ENCODE measurements at places on chromosomes 7 and 10.

DNA sequence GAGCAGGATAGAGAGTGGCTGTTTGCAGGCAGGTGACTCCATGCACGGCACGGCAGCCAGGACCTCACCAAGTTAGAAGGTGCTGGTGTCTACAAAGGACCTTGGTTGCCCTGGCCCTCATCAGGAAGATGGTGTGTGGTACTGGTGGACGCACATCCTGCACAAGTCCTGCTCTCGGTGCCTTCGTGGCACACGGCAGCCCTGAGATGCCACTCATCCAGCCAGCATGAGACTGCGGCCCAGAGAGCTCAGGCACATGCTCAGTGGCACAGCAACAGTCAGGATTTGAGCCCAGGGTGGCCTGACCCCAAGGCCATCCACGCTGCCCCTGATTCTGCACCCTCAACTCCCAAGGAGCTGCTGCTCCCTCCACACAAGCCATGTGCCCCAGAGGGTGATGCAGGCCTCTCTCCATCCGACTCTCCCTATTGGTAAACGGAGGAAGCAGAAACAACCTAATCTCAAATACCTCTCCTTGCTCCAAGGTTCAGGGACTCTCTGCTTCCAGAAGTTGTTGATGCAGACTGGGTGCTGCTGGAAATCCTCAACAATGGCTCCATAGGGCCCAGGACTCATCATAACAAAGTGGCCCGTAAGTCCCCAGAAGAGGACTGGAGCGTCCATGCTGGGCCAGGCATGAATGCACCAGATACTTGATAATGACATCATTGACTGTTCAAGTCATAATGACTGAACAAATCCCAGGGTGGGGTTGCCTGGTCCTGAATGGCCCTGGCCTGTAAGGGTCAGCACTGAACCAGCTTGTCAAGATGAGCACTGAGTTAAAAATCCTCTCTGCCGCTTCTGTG lies 93.6 kb downstream of the ARHGAP22 start:
- DNase-seq, result no peak

DNA sequence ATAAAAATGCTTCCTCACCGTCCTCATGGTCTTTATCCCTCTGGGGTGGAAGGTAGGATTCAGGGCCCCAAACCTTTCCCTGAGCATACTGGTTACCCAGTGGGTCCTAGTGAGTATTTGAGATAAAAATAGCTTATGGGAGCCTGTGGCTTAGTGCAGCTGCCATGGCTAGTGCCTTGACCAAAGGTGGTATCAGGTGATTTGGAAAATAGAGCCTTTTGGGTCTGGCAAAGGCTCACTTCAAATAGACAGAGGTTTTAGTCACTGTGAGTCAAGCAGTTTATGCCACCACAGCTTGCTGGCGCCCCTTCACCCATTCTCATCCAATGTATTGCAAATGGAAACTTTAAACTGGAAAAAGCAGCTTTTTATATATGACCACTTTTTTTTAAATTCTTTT lies 30.4 kb downstream of the PLAU start:
- DNase-seq, result no peak

- DNase-seq, result no peak
Observed at GRCh38 chr7:95059842-95060313, 152.5 kb downstream of the PPP1R9A start.

GRCh38 chr10:96596422-96597407 lies 9.9 kb upstream of the TM9SF3 start:
- DNase-seq, result no peak

DNA sequence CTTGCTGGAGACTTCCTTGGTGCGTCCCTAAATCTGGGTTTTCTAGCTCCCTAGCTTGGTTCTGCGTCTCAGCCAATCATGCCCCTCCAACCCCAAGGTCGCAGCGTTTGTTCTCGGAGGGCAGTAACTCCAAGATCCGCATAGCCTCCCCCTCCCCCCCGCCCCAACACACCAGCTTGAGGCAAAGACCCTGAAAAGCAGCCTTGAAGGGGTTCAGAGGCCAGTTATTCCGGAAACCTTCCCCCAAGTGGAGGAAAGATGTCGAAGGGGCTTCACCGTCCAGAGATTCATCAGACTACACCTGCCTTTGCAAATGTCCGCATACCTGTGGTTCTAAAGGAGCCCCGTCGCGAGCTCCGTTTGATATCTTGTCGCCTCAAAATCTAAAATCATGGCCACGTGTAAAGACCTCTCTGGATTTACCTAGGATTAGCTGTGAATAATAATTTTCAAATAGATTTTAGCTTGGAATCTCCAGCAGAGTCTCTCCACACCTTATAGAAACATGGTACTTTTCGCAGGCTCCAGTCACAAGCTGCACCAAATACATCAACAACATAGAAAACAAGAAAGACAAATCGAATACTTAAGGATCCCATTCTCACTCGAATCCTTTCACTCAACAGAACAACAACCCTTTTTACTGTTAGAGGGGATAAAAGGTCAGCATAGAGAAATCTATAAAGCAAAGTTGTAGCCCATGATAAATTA lies 7.9 kb downstream of the DLX6 start:
- no peak for DNase-seq

DNA sequence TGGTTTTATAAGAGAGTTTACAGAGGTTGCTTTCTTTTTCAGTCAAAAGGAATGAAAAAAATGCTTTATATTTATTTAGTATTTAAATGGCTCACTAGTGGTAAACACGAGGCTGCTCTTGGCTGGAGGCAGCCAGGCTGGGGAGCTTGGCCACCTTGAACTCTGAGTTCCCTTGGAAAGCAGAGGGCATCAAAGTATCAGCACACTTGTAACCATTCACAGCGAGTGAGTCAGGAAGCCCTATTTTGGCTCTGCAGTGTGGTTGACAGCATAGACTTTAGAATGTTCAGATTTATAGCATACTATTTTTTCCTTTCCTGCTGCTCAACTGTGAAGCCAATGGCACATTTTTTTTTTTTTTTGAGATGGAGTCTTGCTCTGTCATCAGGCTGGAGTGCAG lies 51.6 kb downstream of the CYCS start:
- no peak for DNase-seq

DNA sequence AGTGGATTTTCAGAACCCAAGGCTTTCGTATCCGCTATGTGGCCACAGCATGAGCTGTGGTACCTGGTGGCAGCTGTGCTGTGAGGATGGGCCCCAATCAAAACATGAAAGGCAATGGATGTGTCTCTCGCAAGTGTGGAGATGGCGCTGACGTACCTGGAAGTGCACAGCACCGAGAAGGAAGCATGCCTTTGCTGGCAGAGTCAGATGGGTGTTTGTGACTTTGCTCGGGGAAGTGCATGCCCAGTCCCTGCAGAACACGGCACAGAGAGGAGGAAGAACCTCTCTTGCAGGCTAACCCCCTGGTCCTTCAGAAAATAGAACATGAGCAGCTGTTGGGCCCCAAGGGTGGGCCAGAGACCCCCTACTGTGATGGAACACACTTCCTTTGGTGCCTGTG lies 654.1 kb upstream of the ZWINT start:
- DNase-seq, result no peak

- no peak for DNase-seq
Observed at GRCh38 chr7:73716318-73716890, 3.1 kb downstream of the STX1A start.

DNA sequence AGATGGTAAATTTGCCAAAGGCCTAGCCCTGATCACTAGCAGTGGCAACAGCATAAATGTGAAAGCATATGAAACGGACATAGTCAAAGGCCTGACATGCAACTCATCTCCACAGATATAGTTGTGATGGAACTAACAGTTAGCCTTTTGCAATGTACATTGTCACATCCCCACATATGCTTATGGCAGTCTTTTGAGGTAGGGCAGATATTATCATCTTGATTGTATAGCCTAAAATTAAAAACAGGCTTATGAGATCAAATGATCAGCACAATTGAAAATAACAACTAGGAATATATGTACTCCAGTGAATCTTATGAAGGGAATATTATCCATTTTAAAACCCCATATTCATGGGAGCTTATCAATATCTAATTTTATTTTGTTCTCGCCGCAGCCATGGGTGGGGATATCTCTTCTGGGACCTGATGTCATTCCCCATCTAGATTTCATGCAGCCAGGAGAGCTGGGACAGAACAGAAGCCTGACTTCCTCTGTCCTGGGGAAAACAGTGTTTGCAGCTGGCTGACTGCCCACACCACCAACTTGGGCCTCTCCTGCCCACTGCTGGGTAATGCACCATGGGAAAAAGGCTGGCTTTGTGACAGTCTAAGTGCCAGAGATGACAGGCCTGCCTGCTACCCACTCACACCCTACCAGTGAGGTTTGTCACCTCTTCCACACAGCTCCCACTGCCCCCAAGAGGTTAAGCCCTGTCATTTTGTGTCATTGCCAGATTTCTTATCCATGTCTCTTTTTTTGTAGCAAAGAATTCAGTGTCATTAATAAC lies 180.2 kb upstream of the FZD1 start:
- no peak for DNase-seq

DNA sequence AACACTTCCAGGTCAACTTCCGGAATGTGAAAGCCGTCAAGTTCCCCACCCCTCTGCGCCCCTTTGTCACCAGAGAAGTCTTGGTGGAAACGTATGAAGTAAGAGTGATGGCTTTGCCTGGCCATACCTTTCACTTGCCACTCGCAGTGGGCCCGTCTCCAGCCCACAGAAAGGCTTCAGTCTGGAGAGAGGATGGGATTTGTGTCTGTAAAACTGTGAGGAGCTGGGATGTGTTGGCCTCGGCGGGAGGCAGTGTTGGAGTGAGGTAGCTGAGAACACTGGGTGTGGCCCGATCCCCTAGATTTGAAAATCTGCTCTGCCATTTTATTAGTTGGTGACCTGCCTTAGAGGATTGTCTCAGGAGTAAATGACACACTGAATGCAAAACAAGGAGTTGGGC lies 6.4 kb downstream of the ADCK2 start:
- DNase-seq, result no peak

DNA sequence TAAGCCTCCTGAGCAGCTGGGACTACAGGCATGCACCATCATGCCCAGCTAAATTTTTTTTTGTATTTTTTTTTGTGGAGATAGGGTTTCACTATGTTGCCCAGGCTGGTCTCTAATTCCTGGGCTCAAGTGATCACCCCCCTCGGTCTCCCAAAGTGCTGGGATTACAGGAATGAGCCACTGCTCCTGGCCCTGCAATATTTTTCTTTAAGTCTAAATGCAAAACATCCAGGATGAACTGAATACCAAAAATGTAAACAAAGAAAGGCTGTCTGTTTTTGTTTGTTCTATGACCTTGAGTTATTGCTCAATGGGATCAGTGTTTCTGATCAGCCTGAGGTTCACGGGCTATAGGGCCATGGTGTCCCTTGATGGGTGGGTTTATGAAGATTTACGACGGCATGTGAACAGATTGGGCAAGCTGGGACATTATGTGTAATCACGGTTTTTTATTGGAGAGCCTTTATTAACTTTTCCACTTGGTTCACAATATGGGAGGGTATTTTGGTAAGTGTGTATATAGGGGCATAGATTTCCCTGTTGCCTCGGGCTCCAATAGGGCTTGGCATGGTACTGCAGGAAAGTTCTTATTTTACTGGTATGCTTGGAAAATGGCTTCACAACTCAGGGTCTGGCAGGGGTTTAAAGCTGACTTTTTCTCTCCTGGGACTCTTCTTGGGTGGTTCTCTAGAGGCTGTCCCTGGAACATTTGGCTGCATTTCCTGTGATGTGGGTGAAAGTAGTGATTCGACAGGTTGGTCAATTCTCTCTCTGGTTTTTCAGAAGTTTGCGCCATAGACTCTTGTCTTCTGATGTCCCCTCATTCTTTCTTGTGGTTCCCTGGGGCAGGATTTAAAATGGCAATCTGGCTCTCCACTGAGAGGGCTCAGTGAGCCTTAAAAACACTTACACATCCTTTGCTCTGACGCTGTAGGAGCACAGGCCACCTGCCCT lies 41.6 kb downstream of the MRPS33 start:
- DNase-seq, result no peak

- DNase-seq, result no peak
Observed at GRCh38 chr10:35611750-35612149, 6.6 kb downstream of the GJD4 start.

GRCh38 chr10:122494833-122495232 lies 33.5 kb downstream of the HTRA1 start:
- DNase-seq, result no peak

DNA sequence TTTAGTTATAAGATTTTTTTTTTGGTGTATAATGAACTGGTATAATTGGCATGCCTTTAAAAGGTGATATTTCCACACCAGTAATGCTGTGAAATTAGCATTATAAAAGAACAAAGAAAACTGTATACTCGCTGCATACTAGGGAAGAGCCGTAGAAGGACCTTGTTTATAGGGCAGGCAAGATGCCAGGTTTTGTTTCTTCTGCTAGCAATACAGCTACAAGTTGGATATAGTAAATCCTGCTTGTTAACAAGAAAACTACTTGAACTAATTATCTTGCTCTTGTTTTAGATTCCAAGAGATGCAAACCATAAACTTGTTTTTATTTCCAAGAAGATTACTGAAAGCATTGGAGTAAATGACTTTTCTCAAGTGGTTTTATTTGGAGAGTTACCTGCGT lies 1.9 kb downstream of the DNAH11 start:
- no peak for DNase-seq

GRCh38 chr7:97401398-97401797 lies 283.9 kb downstream of the SDHAF3 start:
- DNase-seq, result no peak

DNA sequence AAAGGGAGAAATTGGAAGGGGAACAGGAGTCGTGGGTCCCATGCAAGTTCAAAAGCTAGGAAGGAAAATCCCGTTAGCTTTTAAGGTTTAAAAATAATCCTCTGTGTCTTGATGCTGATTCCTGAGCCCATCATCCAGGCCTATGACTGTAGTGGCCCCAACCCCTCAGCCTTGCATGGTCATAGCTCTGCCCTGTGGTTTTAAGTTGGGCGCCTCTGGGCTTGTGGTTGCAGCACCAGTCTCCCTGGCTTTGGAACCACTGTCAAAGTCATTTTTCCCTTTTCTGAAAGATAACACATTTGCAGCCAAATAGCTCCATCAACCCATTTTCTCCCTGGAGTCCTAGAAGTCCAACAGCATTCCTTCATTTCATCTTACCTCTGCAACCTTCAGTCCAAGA lies 13.6 kb downstream of the TMEM236 start:
- no peak for DNase-seq

- no peak for DNase-seq
Observed at GRCh38 chr10:10010397-10010796, 1007.3 kb upstream of the CELF2 start.

DNA sequence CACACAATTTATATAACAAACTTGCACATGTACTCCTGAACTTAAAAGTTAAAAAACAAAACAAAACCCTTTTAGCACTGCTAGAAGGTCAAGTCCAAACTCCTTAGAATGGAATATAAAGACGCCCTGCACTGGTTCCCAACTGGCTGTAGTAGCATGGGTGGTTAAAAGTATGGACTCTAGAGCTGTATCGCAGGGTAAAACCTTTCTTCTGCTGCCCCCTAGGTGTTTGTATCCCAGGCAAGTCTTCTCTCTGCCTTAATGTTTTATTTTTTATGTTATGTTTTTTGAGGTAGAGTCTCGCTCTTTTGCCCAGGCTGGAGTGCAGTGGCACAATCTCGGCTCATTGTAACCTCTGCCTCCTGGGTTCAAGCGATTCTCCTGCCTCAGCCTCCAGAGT lies 35.2 kb downstream of the LSMEM1 start:
- DNase-seq, result no peak

- no peak for DNase-seq
Observed at GRCh38 chr7:83835424-83835823, 186.5 kb upstream of the SEMA3E start.

GRCh38 chr7:79553811-79554555 lies 100.5 kb upstream of the MAGI2 start:
- no peak for DNase-seq
